Articular chondrocyte of knee joint (primary cell): ENCODE measurements at places on chromosomes 3 and 15. TPM values are rescaled to one million over a fixed set of nuclear protein-coding genes. Genes with fewer than 3 reads are reported as not detected.

Gene MOBP
- total RNA-seq = not detected in 2 replicates

Gene MCTP2
- total RNA-seq = 27.0 and 28.1 TPM in 2 replicates

Gene HDGFL3
- total RNA-seq = 35.7 and 47.7 TPM in 2 replicates

Gene ITPKA
- 0.11 and 0.26 TPM in 2 replicates for total RNA-seq

Gene TNNC1
- 1.7 and 3.3 TPM in 2 replicates for total RNA-seq

Gene C3orf85
- total RNA-seq = not detected in 2 replicates
